CD4-positive, alpha-beta T cell treated with Interleukin-15 for 4 hours (primary cell): ENCODE measurements at places on chromosomes 4 and X.

GRCh38 chrX:69161786-69162349, 3.4 kb downstream of the PJA1 start:
- no peak for DNase-seq

GRCh38 chr4:138981930-138982390, 33.6 kb upstream of the NOCT start:
- DNase-seq: no peak

GRCh38 chr4:94419956-94420355, 31.8 kb upstream of the PDLIM5 start:
- no peak for DNase-seq

DNA sequence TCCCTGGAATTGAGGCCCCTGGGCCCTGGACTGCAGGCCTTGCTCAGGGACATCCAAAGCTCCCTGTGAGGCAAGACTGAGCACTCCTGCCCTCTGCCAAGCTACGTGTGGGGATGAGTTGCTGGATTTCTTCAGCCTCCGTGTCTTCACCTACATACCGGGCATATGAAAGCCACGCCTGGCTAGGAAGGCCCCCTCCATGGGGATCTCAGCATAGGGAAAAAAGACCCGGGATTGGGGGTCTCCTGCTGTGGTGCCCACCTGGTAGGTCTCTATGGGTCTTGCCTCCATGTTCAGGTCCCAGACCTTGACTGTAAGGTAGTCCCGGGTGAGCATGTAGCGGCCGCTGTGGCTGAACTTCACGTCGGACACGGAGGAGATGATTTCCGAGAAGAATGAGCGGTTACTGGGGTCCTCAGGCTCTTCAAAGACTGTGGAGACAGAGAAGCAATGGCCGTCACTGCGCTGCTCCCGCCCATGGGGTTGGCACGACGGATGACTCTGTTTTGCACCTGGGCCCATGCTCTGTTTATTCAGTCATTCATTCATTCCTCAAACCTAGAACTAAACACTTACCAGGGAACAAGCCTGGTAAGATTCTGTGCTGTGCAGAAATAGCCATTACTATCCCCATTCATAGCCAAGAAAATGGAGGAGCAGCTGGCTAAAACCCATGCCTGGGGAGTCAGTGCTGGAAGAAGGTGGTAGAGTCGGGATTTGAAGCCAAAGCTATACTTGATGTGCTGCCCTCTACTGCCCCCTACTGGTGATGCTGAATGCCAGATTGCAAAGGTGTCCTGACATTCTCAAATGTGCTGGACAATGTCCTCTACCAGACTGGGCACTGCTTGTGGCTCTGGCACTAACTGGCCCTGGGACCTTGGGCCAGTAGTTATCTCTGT, 63.9 kb downstream of the WFS1 start:
- no peak for DNase-seq

DNA sequence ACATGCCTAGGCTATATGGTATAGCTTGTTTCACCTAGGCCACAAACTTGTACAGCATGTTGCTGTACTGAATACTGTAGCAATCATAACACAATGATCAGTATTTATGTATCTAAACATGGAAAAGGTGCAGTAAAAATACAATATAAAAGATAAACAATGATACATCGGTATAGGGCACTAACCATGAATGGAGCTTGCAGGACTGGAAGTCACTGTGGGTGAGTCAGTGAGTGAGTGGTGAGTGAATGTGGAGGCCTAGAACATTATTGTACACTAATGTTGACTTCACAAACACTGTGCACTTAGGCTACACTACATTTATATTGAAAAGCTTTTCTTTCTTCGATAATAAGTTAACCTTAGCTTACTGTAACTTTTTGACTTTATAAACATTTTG, 45.6 kb upstream of the ANK2 start:
- no peak for DNase-seq
